ENCODE measurements at places on chromosomes 16 and 17.
A peak's percentile ranks its signal among the peaks of the same experiment; 100 is the strongest.

DNA sequence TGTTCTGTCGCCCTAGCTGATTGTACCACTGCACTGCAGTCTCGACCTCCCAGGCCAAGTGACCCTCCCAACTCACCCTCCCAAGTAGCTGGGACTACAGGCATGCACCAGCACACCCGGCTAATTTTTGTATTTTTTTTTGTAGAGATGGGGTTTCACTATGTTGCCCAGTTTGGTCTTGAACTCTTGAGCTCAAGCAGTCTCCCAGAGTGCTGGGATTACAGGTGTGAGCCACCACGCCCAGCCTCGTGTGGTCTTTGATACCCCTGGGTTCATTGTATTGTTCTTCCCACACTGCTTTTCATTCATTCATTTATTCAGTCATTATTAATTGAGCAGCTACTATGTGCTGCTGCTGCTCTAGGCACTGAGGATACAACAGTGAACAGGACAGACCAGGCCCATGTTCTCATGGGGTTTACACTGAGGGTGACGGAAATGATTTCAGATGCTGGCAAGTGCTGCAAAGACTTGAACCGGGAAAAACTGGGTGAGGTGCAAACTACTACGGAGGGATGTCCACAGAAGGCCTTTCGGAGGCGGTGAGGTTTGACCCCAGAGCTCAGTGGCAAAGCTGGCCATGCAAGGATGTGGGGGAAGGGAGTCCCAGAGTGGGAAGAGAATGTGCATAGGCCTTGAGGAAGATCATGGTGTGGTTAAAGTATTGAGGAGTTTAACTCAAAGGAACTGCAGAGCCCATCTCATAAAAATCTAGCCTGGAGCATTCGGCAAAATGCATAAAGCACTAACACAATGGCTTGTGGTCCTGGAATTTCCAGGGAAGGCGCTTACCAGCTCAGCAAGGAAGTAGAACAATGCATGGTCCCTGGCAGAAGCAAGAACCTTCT is 10.9 kb downstream of the ABCC1 start:
- DNase-seq, result no peak

- no peak for DNase-seq
These were observed 2.0 kb downstream of the DNAI2 start for GRCh38 chr17:74276051-74276476.

- no peak for DNase-seq
These were observed 26.0 kb downstream of the TRIM25 start for GRCh38 chr17:56887552-56888467.

DNA sequence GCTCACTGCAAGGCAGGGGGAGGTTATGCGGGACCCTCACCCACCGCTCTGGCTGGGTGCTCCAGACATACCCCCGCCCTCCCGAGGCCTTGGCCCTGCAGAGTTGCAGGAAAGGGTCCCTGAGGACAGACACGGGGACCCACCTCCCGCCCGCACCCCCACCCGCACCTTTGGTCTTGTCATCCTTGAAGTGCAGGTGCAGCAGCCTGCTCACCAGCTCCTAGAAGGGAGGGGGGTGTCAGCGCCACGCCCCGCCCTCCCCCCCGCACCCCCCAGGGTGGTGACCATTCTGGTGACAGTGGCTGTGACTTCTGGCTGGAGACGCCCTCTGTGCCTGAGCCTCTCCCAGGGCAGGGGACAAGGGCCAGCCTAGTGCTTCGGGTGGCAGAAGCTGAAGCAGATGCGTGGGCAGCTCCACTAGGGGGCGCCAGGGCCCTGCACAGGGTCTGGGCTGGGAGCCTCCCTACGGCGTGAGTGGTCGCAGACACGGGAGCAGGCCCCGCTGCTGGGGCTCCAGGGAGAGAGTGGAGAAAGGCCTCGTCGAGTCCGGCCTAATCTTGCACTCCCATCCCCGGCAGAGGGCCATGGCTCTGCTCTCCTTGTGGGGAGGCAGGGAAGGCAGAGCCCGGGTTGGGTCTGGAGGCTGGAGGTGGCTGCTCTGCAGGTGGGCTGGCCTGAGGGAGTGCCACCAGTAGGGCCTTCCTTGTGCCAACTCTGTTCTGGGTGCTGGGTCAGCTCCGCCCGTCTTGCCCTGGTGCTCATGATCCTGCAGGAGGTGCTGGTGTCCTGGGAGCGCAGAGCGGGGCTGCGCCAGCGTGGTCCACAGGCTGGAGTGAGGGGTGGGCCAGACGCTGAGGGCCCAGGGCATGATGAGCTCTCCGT is 2.7 kb downstream of the CENPX start:
- DNase-seq, result no peak

DNA sequence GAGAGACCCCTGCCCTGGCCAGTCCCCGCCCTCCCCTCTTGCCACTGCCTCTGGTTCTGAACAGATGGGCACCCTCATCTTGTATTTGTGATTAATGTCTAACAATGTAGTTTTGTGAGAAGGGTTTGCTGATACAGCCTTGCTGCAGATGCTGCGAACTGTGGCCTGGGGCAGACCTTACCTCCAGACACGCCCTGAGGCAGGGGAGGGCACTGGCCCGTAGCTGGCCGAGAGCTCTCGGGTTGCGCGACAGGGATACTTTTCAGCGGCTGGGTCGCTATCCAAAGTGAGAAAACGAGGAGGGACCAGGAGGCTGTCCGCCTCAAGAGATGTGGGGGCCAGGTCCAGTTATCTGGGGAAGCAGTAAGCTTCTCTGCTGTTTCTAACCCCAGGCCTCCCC is 21.9 kb downstream of the STH start:
- no peak for DNase-seq

GRCh38 chr16:12150600-12150999 is 174.1 kb downstream of the SNX29 start:
- DNase-seq, result no peak

- DNase-seq, result no peak
These were observed 108.9 kb downstream of the CDH13 start for GRCh38 chr16:82735673-82736091.

GRCh38 chr17:5131146-5131715 is 15.4 kb downstream of the USP6 start:
- no peak for DNase-seq

GRCh38 chr17:57456622-57457021 is 200.3 kb downstream of the MSI2 start:
- no peak for DNase-seq

DNA sequence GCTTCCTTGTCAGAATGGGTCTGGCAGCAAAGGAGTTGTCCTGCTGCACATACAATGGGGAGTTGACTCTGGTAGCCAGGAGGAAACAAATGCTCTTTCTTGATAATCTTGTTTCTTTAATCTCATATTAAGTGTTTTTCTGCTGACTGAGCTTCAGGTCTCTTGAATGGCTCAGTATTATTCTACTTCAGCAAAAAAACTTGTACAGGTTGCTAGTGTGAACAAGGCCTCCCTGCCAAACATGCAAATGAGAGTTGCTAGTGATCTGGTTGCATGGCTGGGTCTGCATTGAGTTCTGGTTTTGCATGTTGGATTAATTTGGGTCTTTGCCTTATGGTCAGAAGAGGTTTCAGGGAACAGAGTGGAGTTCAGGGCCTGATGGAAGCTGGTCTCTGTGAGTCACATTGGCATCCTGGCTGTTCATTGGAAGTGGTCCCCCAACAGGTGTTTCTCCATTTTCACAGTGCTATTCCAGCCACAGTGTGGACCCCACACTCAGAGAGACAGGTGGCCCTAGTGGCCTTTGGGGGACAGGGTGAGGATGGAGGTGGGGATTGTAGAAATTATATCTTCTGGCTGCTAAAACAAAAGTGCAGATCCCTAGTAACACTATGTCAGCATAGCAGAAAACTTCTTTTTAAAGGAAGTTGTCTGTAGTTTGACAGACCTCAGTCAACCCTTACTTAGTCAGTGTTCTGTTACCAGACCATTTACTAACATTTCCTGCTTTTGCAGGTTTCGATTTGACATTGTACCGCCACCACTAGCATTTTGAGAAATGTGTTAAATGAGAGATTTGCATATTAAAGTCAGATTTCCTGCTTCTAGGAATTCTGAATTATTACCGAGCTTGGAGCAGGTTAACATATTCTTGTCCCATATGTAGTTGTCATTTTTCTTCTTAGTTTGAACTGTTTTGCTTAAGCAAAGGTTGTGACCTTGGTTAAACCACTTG is 47.1 kb downstream of the EPN2 start:
- DNase-seq, result no peak

DNA sequence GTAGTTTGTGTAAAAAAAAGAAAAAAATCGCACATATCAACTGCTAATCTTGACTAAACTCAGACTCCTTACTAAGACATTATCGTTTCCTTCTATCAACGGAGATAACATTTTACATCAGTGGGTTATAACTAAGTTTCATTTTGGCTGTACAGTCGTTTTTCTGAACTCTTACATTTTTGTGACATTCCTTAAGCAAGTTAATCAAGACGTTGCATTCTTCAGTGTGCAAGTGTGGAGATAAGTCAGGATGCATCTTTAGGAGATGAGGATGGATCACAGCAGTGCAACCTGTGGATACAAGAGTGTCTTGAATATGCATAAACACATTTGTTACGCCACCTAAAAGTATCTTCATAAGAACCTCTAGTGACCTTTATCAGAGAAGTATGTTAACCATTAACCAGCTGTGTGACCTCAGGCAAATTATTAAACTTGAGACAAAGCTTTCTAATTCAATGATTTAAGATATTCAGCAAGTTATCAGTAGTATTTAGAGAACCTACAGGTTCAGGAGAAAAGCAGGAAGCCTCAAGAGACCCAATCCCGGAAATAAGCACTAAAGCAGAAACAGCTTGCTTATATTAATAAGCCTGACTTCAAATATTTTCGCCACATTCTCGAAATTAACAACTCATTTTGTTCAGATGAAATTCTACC is 9.4 kb downstream of the CMC2 start:
- DNase-seq, result no peak

- DNase-seq, result no peak
These were observed 48.7 kb downstream of the CCDC42 start for GRCh38 chr17:8695916-8696415.

- peak; percentile 17 for DNase-seq
These were observed 1.8 kb downstream of the MMP15 start for GRCh38 chr16:58027161-58027915.

DNA sequence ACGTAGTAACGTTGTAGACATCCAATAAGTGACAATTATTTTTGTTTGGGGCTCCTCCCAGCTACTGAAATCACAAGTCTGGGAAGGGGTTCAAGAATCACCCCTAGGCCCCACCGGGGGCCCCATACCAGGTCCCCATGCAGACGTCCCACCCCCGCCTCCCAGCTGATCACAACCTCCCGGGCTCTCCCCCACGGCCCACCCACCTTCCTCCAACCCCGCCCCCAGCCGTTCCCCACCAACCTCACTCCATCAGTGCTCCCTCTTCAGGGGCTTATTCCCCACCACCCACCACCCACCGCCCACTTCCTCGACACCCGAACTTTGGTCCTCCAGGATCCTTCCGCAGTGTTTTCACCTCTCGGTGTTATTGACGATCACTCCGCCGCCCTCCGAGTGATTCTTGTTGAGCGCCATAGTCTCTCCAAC is 240 bp downstream of the WBP2 start:
- DNase-seq, result no peak

DNA sequence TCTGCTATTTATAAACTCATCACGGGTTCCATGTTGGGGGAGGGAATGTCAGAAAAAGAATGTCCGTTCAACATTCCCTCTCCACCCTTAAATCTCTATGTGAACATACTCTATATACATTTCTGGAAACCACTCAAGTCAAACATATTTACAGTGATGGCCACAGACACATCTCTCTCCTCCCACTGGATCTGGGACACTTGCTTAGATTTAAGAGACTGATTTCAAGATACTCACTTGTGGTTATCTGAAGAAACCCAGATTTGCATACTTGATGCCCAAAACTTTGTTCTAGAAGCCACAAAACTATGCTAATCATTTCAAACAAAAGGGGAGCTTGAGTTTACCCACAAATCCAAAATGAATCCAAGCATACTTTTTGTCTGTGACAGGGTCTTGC is 182.9 kb upstream of the SOX9 start:
- no peak for DNase-seq

DNA sequence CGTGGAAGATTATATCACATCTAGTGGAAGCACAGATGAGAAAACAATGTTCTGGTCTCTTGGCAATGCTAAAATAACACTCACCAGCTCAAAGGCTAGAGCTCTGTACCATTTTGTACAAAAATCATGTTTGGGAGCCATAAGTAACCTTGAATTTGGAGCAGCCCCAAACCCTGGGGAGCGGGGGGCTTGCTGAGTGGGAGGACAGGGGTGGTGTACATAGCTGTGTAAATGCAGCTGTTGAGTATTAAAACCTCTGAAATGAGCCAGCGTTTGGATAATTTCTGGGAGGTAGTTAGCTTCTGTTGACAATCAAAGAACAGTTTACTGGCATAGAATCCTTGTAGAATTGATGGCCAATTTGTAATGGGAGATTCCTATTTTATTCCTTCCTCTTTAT is 4.3 kb downstream of the MYH8 start:
- no peak for DNase-seq

DNA sequence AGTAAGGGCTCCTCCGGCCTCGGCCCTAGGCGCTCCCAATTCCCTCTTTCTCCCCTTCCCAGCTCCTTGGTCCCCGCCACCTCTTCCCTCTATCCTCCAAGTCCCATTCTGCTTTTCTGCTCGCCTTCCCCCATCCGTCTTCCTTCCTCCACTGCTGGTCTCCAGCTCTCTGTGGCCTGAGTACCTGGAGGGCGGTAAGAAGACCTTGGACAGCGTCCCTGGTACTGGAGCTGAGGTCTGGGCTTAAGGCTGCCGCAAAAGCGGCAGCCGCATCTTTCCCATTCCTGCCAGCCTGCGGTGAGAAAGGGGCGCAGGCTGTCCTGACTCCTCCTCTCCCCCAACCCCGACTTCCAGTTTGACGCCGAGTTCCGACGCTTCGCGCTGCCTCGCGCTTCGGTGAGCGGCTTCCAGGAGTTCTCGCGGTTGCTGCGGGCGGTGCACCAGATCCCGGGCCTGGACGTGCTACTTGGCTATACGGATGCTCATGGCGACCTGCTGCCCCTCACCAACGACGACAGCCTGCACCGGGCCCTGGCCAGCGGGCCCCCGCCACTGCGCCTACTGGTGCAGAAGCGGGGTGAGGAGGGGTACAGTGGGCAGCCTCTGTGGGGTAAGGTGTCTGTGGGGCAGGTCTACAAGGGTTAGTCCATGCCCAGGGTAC is 471 bp downstream of the PARD6A start:
- DNase-seq, result no peak

DNA sequence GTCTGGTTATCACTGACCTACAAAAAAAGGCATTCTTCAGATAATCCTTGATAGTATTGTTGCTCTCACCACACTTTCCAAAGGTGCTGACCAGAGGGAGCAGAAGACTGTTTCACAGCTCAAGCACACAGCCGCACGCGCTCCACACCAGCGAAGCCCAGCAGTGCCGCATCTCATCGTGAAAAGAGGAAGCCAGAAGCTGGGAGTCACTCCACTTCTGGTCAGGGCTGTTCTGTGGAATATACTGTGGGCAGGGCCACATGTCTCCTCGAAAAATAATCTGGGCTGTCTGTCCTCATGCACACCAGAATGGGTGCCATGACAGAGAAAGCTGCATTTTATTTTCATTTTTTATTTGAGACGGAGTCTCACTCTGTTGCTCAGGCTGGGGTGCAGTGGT is 7.3 kb upstream of the PRSS36 start:
- no peak for DNase-seq

Measured in fibroblast of gingiva (primary cell).